ENCODE measurements at places on chromosomes 12 and 14.

DNA sequence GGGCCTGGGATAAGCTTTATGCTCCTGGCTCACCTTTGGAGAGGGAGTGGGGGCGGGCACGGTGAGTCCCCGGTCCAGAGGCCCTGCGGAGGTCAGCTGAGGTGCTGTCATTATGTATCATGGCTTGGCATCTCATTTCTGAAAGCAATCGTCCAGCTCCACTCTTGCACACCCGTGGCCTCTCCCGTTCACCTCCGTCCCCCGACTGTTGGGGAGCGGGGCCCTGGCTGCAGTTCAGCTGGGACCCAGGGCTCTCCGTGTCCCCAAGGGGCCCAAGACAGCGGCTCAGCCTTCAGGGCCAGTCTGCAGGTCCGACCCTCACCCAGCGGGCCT is 10.6 kb downstream of the BMP4 start:
- DNase-seq: peak; percentile 25

DNA sequence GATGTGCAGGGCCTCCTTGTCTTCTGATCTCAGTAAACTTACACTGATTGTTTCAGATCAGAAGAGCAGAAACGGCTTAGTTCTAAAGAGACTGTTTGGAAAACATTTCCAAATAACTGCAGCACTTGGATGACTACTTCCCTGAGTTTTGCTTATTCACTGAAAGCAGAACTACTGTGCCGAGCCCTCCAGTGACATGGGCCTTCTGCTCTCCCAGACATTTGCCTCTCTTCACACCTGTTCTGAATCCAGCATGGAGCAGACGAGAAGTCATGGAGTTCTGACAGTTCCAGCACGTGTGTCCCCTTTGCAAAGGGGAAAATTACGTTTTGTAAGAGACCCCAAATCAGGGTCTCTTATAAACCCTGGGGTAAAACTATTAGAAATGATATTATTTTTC is 31.4 kb downstream of the ETNK1 start:
- DNase-seq: peak; percentile 2

- DNase-seq: no peak
Measured at GRCh38 chr12:1776170-1776921, 44.0 kb upstream of the LRTM2 start.

- no peak for DNase-seq
Measured at GRCh38 chr12:116598311-116599284, 39.4 kb downstream of the MAP1LC3B2 start.

GRCh38 chr12:126558219-126558618 is 1493.0 kb downstream of the AACS start:
- DNase-seq: no peak

GRCh38 chr14:76772300-76773187 is 11.3 kb downstream of the VASH1 start:
- DNase-seq: peak; percentile 78

DNA sequence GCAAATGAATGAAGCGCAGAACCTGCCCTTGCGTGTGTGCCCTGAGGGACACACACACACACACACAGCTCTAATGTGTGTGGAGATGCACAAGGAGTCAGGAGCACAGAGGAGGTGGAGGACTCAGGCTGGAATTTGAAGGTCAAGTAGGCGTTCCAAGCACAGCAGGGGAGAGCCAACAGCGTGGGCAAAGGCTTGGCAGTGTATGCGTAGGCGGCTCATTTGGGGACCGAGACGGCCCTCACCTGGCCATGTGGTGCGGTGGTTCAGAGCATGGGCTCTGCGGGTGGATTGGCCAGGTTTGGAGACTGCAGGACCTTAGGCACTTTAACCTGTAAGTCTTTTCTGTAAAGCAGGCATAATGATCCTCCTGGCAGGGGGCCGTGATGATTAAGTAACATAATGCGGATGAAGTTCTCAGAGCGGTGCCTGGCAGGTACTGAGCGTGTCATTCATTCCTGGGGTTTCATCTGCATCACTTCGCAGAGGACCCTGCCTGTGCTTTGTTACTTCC is 69.5 kb upstream of the SLC24A4 start:
- DNase-seq: no peak

DNA sequence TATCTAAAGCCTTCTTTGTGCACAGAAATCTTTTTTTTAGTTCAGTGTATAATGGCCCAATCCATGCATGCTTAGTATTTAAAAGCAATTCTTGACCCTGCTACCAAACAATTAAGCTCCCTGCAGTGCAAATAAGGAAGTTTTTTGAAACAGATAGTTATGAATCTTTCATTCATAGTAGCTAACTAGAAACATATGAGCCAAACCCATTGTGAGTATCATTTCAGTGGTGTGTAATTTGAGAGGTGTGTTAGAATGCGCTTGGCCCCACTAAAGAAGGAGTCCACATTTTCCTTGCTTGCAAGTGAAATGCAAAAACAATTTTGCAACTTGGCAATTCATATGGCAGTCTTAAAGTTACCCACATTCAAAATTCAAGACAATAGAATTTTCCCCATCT is 14.4 kb downstream of the EPS8 start:
- DNase-seq: no peak

DNA sequence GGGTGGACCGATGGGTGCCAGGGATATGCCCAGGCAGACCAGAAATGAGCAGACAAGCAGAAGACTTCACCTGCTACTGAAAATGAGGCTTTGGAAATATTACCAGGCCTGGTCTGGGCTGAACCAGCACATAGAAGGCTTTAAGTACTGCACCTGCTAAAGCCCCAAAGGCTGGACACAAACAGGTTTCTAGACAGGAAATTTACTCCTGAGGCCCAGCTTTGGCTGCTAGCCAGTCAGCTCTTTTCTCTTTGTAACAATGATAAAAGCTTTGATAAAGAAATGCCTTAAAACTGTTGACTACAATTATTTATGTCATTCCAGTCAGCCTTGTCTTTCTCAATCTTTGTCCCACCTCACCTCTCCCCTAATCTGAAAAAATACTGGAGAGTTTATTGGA is 228.9 kb upstream of the EGLN3 start:
- DNase-seq: no peak

DNA sequence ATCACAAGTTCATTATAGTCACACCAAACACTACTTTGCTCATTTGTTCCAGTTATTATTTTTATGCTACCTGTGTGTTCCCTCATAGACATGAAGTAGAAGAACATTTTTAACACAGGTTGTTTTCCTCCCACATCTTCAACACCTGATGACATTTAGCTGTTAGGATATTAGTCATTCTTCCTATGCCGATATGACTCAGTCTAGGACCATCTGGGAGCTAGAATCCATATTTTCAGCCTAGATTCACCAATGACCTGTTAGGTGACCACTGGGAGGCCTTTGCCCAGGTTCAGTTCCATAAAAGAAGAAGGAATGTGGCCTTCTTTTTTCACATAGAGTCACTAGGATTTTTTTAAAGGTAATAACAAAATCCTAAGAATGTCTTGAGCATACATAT is 222.8 kb downstream of the C12orf42 start:
- no peak for DNase-seq

DNA sequence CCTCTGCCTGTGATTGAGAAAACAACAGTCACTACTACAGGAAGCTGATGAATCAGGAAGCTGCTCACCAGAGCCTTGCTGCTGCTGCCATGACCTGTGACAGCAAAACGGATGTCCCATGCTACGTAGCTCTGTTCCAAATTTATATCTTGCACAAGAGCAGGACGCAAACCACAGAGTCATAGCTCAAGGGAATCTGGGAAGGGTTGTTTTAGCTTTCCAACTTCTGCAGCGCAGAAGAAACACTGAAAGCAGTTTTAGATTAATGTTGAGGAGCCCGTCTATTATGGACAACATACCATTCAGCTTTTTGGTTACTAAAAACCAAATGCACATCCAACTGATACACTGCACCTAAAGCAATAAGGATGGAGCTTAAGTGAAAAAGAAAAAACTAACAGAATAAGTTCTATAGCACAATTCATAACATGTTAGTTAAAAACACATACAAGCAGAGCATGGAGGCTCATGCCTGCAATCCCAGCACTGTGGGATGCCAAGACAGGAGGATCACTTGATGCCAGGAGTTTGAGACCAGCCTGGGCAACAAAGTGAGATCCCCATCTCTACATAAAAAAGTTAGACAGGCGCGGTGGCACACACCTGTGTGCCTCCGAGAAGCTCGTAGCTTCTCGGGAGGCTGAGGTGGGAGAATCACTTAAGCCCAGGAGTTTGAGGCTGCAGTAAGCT is 1.7 kb upstream of the ANKRD33 start:
- no peak for DNase-seq

DNA sequence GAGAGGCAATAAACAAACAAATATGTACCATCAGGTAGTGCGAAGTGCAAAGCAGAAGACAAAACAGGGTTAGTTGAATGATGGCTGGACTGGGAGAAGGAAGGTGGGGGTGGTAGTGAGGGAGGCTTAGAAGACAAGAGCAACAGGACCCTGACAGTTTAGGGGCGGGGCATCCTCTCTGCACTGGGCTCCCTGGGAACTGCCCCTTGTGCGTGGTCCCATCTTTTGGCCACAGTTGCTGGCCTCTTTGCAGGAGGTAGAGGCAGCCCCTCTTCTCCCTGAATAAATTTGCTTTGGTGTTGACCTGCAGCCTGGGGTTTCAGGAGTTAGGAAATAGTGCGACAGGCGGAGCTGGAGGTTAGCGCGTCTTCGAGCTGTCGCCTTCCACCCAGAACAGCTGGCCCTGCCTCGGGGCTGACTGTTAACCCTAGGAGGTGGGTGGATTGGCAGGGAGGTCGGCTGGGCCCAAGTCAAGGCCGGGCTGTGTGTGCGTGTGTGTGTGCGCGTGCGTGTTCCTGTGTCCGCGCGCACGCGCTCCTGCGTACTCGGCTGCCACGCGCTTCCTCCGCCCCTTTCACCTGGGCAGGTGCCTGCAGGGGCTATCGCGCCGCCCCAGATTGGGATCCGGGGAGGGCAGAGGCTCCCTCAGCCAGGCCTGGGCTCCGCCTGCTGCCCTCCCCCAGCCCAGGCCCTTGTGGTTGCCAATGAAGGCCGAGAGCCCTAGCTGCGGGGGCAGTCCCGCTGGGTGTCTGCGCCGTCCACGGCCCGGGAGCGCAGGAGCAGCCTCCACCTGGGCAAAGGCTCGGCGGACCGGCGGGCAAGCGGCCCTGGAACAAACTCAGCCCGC is 180.8 kb downstream of the ADCK1 start:
- DNase-seq: peak; percentile 80

GRCh38 chr14:103164779-103165178 is 41.5 kb downstream of the TNFAIP2 start:
- no peak for DNase-seq

GRCh38 chr14:104318558-104319490 is 180.4 kb downstream of the KIF26A start:
- DNase-seq: no peak

DNA sequence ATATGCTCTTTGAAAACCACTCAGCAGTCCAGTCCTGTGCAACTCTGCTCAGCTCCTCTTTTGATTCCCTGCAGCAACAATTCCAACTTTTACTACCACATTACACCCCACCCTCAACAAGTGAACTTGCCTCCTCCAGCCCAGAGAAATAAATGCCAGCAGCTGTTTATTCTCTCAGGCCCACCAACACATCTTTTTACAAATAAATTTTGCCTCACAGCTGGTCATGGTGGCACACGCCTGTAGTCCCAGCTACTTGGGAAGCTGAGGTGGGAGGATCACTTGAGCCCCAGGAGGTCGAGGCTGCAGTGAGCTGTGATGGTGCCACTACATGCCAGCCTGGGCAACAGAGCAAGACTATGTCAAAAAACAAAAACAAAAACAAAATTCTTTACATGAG is 9.8 kb downstream of the SNX6 start:
- no peak for DNase-seq

GRCh38 chr14:89388853-89389252 is 28.2 kb downstream of the FOXN3 start:
- no peak for DNase-seq

- DNase-seq: no peak
Measured at GRCh38 chr14:104792101-104792884, 3.3 kb downstream of the AKT1 start.

GRCh38 chr14:34035934-34036250 is 85.0 kb upstream of the EGLN3 start:
- no peak for DNase-seq

GRCh38 chr14:65286443-65286842 is 126.1 kb upstream of the FUT8 start:
- no peak for DNase-seq

GRCh38 chr14:35332517-35333263 is 40.5 kb downstream of the PSMA6 start:
- DNase-seq: no peak

- DNase-seq: peak; percentile 92
Measured at GRCh38 chr14:57390806-57391516, 575 bp downstream of the NAA30 start.

- peak; percentile 72 for DNase-seq
Measured at GRCh38 chr14:28773861-28774691, 7.5 kb downstream of the FOXG1 start.

DNA sequence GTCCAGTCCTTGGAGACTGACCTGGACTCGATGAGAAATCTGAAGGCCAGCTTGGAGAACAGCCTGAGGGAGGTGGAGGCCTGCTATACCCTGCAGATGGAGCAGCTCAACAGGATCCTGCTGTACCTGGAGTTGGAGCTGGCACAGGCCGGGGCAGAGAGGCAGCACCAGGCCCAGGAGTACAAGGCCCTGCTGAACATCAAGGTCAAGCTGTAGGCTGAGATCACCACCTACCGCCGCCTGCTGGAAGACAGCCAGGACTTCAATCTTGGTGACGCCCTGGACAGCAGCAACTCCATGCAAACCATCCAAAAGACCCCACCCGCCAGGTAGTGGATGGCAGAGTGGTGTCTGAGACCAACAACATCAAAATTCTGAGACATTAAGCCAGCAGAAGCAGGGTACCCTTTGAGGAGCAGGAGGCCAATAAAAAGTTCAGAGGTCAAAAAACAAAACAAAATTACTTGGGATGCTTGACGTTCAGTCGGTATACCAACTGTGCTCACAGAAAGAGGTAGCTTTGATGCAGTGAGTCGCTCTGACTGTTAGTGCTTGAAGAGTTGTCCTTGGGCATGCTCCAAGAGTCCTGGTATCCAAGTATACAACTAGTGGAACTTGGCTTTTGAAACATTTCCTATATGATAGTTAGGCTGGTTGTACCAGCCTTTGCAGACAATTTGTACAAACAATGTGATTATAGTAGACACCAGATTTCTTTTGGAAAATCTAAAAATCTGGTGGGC is 4.8 kb downstream of the MED6 start:
- DNase-seq: no peak

DNA sequence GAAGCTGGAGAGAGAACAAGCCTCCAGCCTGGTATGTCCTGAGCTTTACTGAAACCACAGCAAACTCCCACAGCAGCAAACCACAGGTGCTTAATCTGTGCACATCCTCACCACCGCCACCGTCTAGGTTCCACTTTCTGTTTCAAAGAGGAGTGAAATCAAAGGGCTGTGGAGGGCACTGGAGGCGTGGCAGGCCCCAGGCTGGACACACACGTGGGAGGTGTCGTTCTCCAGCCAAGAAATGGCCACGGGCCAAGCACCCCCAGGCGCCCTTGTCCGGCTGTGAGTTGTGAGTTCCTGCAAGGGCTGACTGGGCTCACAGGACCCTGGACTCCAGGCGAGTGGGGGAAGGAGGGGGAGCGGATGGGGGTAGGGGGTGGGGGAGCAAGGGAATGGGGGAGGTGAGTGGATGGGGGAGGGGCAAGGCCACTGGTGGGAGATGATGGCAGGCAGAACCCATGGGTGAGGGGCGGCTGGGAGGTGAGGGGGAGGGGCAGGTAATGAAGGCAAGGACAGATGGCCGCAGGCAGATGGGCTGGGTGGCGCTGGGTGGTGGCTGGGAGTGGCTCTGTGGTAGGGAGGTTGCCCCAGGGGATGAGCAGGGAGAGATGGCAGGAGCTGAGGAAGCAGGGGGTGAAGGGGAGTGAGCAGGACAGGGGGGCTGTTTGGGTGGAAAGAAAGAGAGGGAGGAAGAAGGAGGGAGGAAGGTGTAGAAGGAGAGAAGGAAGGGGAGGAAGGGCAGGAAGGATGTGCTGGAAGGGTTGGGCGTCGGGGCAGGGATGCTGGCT is 86.7 kb downstream of the NCOR2 start:
- no peak for DNase-seq

GRCh38 chr14:98138666-98139065 is 1133.3 kb downstream of the BCL11B start:
- peak; percentile 25 for DNase-seq

All from right kidney (tissue), 9 donors.